ENCODE measurements at places on chromosomes 1 and 21. TPM values are rescaled to one million over a fixed set of nuclear protein-coding genes. Genes with fewer than 3 reads are reported as not detected.
A peak's percentile ranks its signal among the peaks of the same experiment; 100 is the strongest.

- H3K27ac ChIP-seq: no peak overlapping the region
- H3K36me3 ChIP-seq: no peaks in the 10 kb centered on the region
- DNase-seq: no peak
- no peak overlapping the region for H3K4me3 ChIP-seq
- H3K4me1 ChIP-seq: no peaks in the 10 kb centered on the region
Observed at GRCh38 chr1:116833718-116834117, 76.0 kb upstream of the PTGFRN start.

DNA sequence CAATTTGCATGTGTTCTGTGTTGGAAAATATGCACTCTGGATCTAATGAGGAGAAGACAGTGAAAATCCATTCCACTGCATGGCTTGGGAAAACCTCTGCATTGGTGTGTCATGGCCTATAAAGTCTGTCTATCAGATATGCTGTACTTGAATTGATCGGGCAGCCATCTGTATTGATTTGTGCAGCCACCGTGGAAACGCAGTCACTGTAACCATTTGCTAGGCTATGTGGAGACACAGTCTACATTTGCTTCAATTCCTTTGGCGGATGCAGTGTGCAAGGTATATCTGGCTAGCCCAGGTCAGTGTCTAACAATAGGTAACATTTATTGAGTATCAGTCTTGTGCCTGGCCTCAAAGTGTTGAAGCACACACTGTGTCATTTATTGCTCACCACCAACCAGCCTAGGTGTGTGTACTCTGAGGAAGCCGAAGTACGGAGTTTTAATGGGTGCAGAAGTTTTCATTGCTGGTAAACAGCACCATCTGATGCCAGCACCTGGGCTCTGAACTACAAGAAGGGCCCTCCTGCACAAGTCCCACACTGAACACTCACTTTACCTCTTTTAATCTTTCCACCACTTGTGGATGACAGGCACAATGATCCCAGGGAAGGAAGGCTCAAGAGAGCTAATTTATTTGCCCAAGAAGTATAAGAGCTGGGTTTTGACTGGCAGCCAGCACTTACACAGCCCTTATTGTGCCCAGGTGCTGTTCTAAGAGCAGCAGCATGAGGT lies 83.4 kb downstream of the DAB1 start:
- no peaks in the 10 kb centered on the region for H3K4me1 ChIP-seq
- peak; percentile 36 for DNase-seq
- H3K27me3 ChIP-seq: no peaks in the 10 kb centered on the region

- no peak overlapping the region for H3K27ac ChIP-seq
- H3K27me3 ChIP-seq: no peaks in the 10 kb centered on the region
- no peaks in the 10 kb centered on the region for H3K36me3 ChIP-seq
- H3K4me1 ChIP-seq: no peaks in the 10 kb centered on the region
- DNase-seq: no peak
Observed at GRCh38 chr1:9631613-9632012, 19.9 kb upstream of the PIK3CD start.

DNA sequence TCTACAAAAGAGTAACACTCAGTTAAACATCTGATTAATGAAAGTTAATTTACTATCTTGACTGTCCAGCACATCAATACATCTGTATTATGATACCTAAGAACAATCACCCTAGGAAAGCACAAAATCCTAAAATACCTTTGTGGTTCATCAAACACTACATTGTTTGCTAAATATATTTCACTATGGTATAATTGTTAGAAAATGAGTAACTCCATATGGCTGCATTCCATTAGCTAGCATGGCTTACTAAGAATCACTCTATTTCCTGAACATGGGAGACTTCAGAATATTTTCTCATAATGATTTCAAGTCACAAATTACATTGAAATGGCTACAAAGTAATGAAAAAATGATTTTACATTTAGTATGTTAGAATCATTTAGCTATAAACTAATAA lies 12.5 kb downstream of the TRMT1L start:
- no peaks in the 10 kb centered on the region for H3K27me3 ChIP-seq
- H3K36me3 ChIP-seq: peaks cover 5% of the 10 kb centered on the region
- no peaks in the 10 kb centered on the region for H3K4me1 ChIP-seq
- no peak overlapping the region for H3K27ac ChIP-seq
- no peak overlapping the region for H3K4me3 ChIP-seq

GRCh38 chr1:106721790-106722189 lies 334.7 kb upstream of the PRMT6 start:
- H3K4me1 ChIP-seq: no peaks in the 10 kb centered on the region
- no peaks in the 10 kb centered on the region for H3K36me3 ChIP-seq
- H3K4me3 ChIP-seq: no peak overlapping the region

DNA sequence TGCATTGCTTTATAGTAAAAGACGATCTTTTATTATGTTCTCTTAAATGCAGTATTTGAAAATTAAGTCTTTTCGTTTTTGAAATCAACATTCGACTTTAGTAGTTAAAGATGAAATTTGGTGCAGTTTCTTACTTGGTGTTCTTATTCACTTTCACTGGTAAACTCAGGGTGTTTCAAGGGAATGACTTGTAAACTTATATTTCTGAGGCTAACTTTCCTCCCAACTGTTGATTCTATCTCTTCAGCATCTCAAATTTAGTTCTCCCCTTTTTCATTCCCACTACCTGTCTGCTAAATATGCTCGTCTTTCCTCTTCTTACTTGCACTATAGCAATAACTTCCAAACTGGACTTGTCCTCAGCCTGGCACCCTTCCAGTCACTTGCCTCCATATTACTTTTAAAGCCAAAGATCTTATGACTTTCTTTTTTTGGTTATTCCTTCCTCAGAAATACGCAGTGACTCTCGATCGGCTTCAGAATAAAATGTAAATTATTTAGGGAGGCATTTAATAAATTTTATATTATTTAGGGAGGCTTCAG lies 988 bp downstream of the SLC35A3 start:
- H3K27ac ChIP-seq: peak overlapping the region; percentile 74
- H3K36me3 ChIP-seq: no peaks in the 10 kb centered on the region
- no peaks in the 10 kb centered on the region for H3K27me3 ChIP-seq
- peak; percentile 43 for DNase-seq

GRCh38 chr1:78102082-78102481 lies 56.3 kb downstream of the GIPC2 start:
- no peak overlapping the region for H3K27ac ChIP-seq
- no peak overlapping the region for H3K4me3 ChIP-seq
- H3K4me1 ChIP-seq: no peaks in the 10 kb centered on the region
- H3K36me3 ChIP-seq: peaks cover 2% of the 10 kb centered on the region

GRCh38 chr1:89736937-89737733 lies 83.7 kb upstream of the LRRC8D start:
- H3K4me1 ChIP-seq: no peaks in the 10 kb centered on the region
- H3K27ac ChIP-seq: no peak overlapping the region
- no peaks in the 10 kb centered on the region for H3K27me3 ChIP-seq
- H3K4me3 ChIP-seq: no peak overlapping the region
- H3K36me3 ChIP-seq: no peaks in the 10 kb centered on the region
- DNase-seq: no peak

DNA sequence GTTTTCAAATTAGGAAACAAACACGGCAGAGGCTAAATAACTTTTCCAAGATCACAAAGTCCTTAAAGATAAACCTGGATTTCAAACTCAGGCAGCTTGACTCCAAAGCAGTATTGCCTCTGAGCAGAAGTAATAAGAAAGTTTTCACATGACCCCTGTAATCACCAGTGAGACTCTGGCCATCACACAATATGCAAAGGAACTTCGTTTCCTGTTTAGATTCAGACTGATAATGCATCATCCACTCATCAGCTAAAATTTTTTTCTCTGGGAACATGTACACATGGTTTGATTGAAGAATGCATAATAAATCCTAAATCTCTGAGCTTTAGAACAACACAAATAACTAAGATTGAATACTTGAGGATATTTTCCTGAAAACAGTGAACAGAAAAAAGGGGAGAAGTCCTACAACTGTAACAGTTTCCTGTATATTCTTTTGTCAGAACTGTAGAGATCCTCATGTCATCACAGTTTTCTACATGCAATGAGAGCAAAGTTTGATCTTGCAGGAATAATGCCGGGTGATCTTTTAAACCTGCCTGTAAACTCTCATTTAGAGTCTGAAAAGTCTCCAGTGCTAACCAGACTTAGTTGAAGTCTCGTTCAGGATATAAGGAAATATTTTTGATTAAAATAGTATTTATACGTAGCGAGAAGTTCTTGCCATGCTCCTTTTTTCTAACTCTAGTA lies 225.3 kb downstream of the SPATA17 start:
- peak; percentile 28 for DNase-seq
- H3K27ac ChIP-seq: no peak overlapping the region
- H3K36me3 ChIP-seq: no peaks in the 10 kb centered on the region

- H3K4me3 ChIP-seq: no peak overlapping the region
- H3K4me1 ChIP-seq: no peaks in the 10 kb centered on the region
- no peaks in the 10 kb centered on the region for H3K27me3 ChIP-seq
Observed at GRCh38 chr1:162984699-162985098, 84.5 kb upstream of the RGS4 start.

DNA sequence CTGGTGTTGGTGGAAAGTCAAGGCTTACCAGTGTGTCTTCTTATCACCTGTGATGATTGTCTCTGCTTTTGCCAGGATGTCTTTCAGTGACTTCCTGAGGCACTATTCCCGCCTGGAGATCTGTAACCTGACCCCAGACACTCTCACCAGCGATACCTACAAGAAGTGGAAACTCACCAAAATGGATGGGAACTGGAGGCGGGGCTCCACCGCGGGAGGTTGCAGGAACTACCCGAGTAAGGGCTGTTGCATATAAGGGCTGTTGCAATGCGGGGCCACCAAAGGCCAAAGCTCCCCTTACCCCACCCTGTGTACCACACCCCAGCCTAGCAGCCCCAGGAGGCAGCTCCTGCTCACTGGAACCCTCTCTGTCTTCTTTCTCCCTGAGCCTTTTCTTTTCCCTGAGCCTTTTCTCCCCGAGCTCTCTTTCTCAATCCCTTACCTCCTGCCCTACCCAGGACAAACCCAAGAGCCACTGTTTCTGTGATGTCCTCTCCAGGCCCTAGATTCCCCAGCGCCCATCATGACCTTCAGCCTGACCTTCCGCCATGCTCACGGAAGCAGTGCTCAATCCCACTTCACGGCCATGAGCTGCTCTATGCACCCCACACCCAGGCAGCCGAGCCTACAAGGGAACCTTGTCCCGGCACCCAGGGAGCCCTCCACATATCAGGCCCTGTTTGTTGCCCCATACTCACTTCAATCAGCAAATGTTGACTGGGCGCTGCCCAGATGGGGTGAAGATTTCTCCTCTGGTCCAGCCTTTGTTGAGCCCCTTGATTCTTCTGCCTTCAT lies 40.6 kb downstream of the CAPN2 start:
- peaks cover 23% of the 10 kb centered on the region for H3K36me3 ChIP-seq
- no peak for DNase-seq
- H3K4me1 ChIP-seq: peaks cover 16% of the 10 kb centered on the region
- H3K4me3 ChIP-seq: no peak overlapping the region
- no peaks in the 10 kb centered on the region for H3K27me3 ChIP-seq

DNA sequence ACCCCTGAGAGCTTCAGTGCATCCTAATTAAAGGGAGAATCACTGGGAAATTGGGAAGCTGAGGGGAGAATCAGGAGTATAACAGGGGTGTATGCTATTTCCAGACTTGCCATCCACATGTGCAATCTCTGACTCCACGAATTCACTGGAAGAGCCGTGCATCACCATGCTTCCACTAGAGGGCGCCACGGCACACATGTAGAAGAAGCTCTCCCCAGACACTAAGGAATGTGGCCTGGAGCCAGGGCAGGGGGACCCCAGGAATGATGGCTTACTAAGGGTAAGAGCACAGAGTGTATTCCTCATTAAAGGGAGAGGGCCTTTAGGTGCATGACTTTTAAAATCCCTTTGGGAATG lies 81.5 kb downstream of the ABCA4 start:
- no peaks in the 10 kb centered on the region for H3K27me3 ChIP-seq
- H3K36me3 ChIP-seq: no peaks in the 10 kb centered on the region
- H3K27ac ChIP-seq: no peak overlapping the region
- DNase-seq: peak; percentile 63

DNA sequence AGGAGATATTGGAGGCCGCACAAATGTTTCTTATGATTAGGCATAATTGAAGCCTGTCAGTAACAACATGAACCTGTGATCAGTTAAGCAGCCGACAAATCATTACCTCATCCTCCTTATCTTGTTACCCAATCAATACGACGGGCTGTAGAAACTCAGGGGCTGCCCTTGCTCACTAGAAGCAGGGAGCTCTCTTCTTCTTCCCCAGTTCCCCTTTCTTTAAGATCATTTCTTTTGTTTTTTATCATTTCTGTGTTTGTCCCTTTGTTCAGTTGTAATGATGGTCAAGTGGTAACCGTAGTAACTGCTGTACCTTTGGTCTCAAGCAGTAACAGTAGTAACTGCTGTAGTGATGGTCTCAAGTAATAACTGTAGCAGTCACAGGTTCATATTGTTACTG lies 13.8 kb upstream of the FCGR2A start:
- no peaks in the 10 kb centered on the region for H3K36me3 ChIP-seq
- no peaks in the 10 kb centered on the region for H3K4me1 ChIP-seq
- H3K4me3 ChIP-seq: no peak overlapping the region
- H3K27me3 ChIP-seq: peaks cover 47% of the 10 kb centered on the region

GRCh38 chr1:70079546-70079945 lies 125.8 kb downstream of the LRRC40 start:
- no peak overlapping the region for H3K4me3 ChIP-seq
- H3K36me3 ChIP-seq: no peaks in the 10 kb centered on the region
- H3K27ac ChIP-seq: no peak overlapping the region
- no peaks in the 10 kb centered on the region for H3K4me1 ChIP-seq
- no peaks in the 10 kb centered on the region for H3K27me3 ChIP-seq
- DNase-seq: no peak

GRCh38 chr1:92430030-92430429 lies 56.7 kb downstream of the GFI1 start:
- H3K27ac ChIP-seq: no peak overlapping the region
- no peaks in the 10 kb centered on the region for H3K36me3 ChIP-seq
- DNase-seq: no peak
- H3K4me1 ChIP-seq: no peaks in the 10 kb centered on the region
- H3K27me3 ChIP-seq: no peaks in the 10 kb centered on the region

GRCh38 chr1:31476891-31477846 lies 64.2 kb downstream of the SERINC2 start:
- H3K4me3 ChIP-seq: no peak overlapping the region
- peaks cover 9% of the 10 kb centered on the region for H3K4me1 ChIP-seq
- no peaks in the 10 kb centered on the region for H3K36me3 ChIP-seq
- H3K27me3 ChIP-seq: no peaks in the 10 kb centered on the region
- no peak for DNase-seq

DNA sequence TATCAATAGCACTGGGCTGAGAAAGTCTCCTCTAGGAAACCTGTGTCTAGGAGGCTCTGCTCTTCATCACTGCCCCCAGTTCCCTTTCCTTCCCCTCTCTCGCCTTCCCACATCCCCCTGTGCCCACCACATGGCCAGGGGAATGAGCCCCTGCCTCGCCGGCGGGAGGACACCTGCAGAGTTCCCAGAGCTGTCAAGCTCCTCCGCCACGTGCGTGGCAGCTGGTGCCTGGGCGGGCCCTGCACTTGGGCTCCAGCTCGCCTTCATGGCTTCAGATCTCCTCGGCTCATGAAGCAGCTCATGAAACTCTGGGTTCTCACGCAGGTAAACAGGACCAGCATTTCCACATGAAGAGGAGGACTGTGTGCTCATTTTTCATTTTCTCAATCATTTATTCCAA lies 62.8 kb downstream of the SIM2 start:
- no peak overlapping the region for H3K4me3 ChIP-seq
- DNase-seq: no peak
- H3K27ac ChIP-seq: no peak overlapping the region
- H3K4me1 ChIP-seq: no peaks in the 10 kb centered on the region
- no peaks in the 10 kb centered on the region for H3K27me3 ChIP-seq

Gene PRMT6
- 12.1 TPM for polyA plus RNA-seq

Gene ANGPTL7
- polyA plus RNA-seq: not detected

Gene FCRL4
- polyA plus RNA-seq: not detected

Gene OR2T11
- polyA plus RNA-seq: not detected

Gene KLF17
- not detected for polyA plus RNA-seq

Gene BRINP3
- 9.2 TPM for polyA plus RNA-seq

Gene CALML6
- polyA plus RNA-seq: 0.18 TPM

Gene VWA1
- polyA plus RNA-seq: 12.7 TPM

Gene RIT1
- polyA plus RNA-seq: 13.4 TPM

Gene KIF21B
- 1.2 TPM for polyA plus RNA-seq

Gene REN
- polyA plus RNA-seq: 418 TPM

Data from small intestine (tissue), 16 donors.